Right cardiac atrium (tissue), 5 donors: ENCODE measurements at places on chromosomes 6 and 20. TPM values are rescaled to one million over a fixed set of nuclear protein-coding genes. Genes with fewer than 3 reads are reported as not detected.

GRCh38 chr20:24777746-24778145, 171.3 kb upstream of the CST7 start:
- DNase-seq = no peak

The YIPF3 gene
- 95.0 TPM for polyA plus RNA-seq

The BNIP5 gene
- 0.02 TPM for polyA plus RNA-seq

GRCh38 chr6:53737746-53738145, 57.1 kb upstream of the LRRC1 start:
- no peak for DNase-seq

GRCh38 chr20:19889011-19889953, 127.9 kb upstream of the NAA20 start:
- peak; percentile 72 for DNase-seq

The SLC32A1 gene
- not detected for polyA plus RNA-seq

- DNase-seq = peak; percentile 89
Measured at GRCh38 chr6:24581084-24581669, 64.8 kb downstream of the KIAA0319 start.

GRCh38 chr20:34952671-34953070, 2.9 kb downstream of the GSS start:
- DNase-seq = no peak

DNA sequence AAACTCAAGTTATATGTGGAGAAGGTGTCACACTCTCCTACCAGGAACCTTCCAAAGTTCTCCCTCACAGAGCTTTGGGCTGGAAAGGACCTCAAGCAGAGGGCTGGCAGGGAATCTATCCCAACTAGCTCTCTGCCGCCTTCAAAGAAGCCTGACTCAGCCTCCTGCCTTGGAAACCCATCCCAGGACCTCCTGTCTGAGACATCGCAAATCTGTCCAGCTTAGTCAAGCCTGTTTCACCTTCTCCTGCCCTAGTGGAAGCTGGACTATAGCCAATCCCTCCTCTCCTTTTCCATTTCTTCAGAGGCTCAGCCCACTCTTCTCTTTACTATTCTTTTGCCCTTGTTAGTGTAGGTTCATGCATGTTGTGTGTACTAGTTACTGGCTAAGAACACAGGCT, 48.2 kb upstream of the FOXP4 start:
- no peak for DNase-seq
